ENCODE measurements at places on chromosomes 4 and X. TPM values are rescaled to one million over a fixed set of nuclear protein-coding genes. Genes with fewer than 3 reads are reported as not detected.

Gene GALNTL6
- total RNA-seq, result not detected

Gene GYG2
- total RNA-seq, result 2.4 TPM

Gene CT45A5
- not detected for total RNA-seq

Gene CXorf38
- total RNA-seq, result 17.9 TPM

Gene NXT2
- 12.6 TPM for total RNA-seq

DNA sequence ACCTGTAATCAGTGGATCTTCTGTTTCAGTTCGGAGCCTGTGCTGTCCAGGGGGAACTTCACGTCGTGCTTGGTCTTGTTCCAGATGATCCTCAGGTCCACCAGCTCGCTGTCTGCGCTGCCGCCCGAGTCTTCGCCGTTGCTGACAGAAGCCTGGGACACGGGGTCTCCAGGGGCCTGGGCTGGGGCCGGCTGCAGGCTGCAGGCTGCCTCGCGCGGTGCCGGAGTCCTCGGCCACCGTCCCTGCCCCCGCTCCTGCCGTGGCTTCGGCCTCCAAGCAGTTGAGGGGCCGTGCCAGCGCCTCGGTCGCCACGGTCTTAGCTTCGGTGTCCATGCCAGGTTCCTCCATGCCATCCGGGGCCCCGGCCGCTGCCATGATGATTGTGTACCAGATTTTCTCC lies 37.3 kb upstream of the CCNI start:
- DNase-seq, result no peak

DNA sequence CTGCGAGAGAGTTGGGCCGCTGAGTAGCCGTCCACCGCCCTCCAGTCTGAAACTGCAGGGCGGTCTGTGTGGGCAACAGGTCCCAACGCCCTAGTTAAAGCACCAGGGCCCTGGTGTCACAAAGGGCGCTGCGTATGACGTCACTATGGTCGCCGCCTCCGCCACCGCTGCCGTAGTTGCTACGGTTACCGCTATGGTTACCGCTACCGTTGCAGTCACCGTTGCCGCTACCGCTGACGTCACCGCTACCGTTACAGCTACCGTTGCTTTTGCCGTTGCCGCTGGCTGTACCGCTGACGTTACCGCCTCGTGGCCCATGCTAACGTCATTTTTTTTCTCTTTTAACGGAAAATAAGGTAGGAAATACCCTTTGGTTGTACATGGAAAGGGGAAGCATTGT lies at the start of gene PPP1R2C:
PPP1R2C (minus strand) TSS at position 68 of the 400 bp plus-strand sequence. CDS start 84 bp downstream, outside the sequence.
- no peak for DNase-seq

DNA sequence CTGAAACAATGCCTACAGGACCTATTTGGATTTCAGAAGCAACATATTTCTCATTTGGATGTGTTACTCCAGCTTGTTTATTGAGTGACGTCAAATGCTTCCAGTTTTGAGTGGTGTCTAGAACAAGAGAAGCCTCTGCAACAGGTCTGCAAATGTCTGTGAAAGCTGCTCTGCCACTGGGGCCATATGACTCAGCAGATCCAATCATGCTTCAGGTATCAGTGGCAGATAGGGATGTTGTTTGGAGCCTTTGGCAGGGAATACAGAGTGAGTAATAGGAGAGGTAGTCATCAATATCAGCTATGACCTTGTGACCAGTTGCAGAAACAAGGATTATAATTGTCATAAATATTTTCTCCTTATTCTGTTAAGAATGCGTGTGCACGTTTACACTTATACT lies 141.1 kb upstream of the ZXDA start:
- DNase-seq, result no peak

DNA sequence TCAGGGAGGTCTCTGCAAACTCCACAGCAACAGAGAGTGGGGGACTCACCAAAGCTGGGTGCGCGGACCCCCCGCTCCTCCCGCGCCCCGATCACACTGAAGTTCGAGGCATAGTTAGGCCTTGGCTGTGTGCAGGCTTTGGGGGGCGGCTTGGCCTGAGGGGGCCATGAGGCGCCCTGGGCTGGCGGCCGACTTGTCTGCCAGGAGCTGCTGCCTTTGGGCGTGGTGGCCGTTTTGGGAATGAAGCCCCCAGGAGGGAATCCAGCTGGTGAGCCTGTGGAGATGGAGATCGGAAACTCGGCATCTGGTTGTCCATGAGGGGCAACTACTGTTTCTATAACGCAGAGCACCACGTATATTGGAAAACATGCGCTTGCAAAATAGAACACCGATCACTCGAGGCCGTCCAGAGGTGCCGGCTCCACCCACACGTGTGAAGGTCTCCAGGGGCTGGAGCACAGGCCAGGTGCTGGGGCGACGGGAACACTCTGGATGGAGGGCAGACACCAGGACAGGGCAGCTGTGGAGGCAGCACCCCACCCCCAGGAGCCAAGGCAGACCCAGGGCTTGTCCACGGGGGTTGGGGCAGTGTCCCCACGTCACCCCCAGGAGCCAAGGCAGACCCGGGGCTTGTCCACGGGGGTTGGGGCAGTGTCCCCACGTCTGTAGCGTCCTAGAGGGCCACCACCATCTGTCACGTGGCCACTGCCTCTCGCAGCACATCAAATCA lies 25.9 kb upstream of the CPLX1 start:
- DNase-seq, result no peak

- DNase-seq, result no peak
Measured at GRCh38 chr4:182869697-182870096, 47.5 kb downstream of the DCTD start.

DNA sequence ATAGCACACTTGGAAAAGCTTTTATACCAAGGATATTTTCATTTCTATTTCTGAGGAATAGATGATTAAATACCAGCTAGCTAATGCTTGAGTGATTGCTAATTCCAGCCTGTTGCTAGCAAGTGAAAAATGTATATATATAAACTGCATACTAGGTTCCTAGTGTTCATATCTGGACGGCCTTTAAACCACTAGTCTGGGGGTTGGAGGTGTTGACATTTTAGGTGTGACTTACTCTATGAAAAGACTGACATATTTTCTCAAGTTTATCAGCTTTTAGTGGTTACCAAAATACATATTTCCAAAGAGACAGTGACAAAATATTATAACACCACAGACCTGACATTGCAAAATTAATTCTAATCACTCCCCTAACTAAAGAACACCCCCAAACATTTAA lies 44.7 kb downstream of the MTMR8 start:
- no peak for DNase-seq

GRCh38 chr4:169079942-169080827 lies 70.1 kb upstream of the CBR4 start:
- peak; percentile 30 for DNase-seq

DNA sequence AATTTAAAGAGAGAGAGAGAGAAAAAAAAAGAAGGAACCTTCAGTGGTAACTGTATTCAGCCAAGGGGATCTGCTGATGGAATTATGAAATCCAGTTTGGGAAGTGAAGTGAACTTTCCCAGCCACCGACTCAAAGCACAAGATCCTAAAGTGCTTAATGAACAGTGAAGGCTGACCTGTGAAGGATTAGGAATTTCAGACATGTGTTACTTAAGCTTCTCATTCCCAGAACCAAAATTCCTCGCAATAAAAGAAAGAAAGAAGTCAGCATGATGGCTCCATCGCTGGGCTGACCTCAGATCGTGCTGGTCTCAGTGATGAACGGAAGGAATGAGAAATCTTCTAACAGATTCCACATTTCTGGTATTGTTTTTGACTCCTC lies 135.2 kb downstream of the ARSF start:
- no peak for DNase-seq

DNA sequence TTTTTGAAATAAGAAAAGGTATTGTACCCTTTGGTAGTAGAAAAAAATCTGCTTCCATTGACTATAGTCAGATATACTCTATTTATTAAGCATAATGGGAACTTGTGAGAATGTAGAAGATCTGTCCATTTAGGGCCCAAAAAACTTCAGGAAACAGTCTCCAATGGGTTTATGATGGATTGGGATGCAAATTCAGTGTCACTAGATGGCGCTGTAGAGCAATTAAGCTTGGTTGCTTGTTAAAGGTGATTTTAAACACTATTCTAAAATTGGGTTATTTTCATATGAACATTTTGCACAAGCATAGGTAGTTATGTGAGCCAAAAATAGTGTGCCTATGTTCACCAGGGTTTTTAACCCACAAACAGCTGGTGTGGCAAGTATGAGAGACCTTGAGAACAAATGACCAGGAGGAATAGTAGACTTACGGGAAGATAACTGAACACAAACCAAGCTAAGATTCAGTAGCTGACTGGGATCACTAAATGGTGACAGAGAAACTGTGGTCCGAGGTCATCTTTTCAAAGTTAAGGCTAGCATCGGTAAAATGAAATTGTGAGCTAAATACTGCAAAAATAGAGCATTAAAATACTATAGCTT lies 80.3 kb upstream of the LSM6 start:
- DNase-seq, result no peak

Data from uterus (tissue), 4 donors.